Activated naive CD4-positive, alpha-beta T cell treated with Interleukin-2 at 50 U/mL for 16 hours (primary cell): ENCODE measurements at places on chromosomes 1 and 21.
A peak's percentile ranks its signal among the peaks of the same experiment; 100 is the strongest.

DNA sequence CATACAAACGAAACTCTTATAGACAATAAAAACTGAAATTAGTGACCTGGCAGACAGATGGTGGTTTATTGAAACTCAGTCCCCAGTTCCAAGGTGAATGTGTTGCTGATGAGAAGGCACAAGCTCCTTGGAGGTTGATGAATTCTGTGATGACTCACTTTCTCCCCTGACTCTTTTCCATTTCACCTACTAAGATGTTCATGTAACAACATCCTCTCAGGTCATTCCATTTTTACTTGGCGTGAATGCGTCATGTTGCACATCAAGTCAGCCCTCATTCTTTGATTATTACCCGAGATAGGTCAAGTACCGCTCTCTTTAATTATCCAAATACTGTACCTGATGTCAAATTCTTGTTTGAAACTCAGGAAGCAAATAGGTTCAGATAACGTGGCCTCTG is 10.1 kb upstream of the IL10RB start:
- DNase-seq: no peak

DNA sequence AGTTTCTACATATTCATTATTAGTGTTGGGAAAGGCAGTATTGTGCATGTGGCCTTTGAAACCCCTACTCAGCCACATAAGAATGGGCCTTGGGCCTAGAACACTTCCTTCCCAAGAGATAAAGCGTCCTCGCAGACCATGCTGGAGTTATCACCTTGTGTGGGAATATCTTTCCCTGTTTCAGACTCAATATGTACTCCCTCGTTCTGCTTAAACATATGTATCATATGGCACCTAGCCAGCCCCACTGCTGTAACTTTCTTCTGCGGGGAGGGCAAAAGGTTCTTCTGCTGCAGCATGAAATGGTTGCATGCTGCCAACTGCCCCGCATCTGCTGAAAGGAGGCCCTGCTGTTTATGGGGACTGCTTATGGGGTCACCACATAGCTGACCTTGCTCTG is 92.0 kb downstream of the CRB1 start:
- no peak for DNase-seq

DNA sequence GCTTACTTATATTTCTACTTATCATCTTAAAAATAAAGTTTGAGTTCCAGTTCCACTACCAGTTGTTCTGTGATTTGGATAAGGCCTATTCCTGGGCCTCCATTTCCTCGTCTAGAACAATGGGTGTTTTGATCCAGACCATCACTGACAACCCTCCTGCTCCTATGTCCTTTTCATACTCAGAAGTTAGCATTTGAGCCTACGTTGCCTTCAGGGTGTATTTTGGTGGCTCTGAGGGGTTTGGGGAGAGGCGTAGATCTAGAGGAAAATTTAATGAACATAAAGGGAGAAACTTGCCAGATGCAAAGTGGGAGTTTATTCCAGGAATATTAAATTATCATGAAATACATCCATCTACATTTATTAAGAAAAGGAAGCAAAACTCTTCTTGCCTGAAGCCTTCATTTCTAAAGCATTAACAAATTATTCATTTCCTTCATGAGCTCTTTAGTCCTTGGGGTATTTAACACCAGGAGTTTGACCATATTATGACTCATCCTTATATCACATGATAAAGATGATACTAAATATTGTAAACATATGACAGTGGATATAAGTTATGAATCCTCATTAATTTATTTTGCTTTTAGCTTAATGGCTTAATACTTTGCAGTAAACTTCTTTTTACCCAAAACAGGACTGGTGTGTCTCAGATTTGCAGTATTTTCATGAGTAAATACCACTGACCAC is 47.2 kb upstream of the SYT14 start:
- DNase-seq: no peak

DNA sequence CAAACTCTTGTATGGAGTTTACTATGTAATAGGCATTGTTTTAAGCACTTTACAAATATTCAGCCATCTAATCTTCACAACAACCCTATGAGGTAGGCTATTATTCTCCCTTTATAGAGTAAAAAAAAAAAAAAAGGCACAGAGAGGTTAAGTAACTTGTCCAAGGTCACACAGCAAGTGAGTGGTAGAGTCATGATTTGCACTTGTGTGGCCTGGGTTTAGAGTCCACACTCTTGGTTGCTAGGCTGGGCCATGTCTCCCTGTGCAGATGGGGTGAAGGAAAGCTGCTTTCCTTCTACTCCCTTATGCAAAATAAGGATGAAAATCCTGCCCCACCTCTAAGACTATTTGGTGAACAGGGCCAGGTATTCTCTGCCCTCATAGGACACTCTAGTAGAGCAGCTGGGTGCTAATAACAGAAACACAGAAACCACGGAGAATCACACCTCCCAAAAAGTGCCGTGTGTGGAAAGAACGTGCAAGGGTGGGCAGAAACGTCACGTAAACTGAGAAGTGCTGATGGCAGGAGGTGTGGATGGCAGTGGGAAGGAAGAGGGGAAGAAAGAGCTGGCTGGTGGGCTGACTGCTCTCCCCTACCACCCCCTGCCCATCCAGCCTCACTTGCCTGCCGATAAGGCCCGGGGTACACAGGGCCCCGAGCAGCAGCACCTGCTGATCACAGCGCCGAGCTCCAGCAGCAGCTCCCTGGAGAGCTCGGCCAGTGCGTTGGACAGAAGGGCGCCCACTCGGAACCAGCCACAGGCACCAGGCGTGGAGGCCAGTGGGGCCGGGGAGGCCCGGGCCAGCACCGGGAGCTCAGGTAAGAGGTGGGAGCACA is 28.3 kb upstream of the VPS13D start:
- DNase-seq: peak; percentile 32

DNA sequence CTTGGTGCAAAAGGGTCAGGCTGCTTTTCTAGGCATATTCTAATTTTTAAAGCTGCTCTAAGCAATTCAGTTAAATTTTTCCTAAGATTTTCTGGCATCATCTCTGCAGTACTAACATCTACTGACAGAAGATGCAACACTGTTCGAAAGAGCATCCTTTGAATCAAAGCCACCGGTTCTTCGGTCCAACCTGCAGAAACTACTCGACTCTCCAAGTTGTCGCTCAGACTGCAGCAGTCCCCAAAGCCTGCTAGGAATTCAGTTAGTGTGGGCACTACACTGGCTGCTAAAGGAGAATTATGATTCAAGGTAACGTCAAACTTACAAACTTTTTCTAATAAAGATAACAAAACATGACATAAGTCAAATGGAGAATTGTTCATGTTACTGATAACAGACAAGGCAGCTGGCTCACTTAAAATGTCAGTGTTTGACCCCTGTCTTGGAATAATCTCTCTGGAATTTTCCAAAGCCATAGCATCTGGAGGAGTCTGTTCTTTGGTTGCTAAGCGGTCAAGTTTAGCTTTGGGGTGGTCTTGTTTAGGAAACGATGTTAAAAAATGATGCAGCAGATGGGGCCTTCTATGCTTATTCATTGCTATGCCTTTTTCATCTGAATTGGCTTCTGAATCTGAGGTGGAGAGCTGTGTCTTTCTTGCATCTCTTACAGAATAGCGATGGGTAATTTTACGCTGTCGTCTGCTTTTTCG is 56.9 kb downstream of the LYST start:
- no peak for DNase-seq
